Mammary epithelial cell (primary cell): ENCODE measurements at places on chromosomes 4 and X.

- no peak for DNase-seq
Measured at GRCh38 chrX:19795307-19795706, 92.1 kb downstream of the SH3KBP1 start.

- no peak for DNase-seq
Measured at GRCh38 chrX:71170660-71171059, 26.0 kb downstream of the NLGN3 start.

- no peak for DNase-seq
Measured at GRCh38 chrX:106670631-106671030, 55.9 kb upstream of the RNF128 start.

DNA sequence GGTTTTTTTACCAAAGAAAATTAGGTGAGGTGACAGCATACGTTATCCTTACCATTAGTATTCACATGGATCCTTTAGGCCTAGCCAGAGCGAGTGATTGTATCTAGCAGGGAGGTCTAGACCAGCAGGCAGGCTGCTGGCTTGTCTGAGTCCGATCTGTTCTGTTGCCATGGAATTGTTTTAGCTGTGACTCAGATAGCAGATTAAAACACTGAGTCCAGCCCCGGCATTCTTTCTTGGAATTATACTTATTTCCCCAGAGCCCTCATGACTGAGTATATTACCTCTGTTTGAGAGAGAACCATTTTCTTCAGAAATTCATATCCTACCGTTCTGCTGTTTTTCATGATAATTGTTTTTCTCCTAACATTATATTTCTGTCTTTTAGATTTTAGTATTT is 37.4 kb downstream of the OCRL start:
- peak; percentile 5 for DNase-seq

- no peak for DNase-seq
Measured at GRCh38 chr4:147916351-147916750, 184.5 kb downstream of the ARHGAP10 start.

- DNase-seq, result peak; percentile 71
Measured at GRCh38 chrX:65744965-65745364, 77.5 kb downstream of the MSN start.

- DNase-seq, result no peak
Measured at GRCh38 chr4:109078724-109079123, 223.7 kb downstream of the COL25A1 start.

DNA sequence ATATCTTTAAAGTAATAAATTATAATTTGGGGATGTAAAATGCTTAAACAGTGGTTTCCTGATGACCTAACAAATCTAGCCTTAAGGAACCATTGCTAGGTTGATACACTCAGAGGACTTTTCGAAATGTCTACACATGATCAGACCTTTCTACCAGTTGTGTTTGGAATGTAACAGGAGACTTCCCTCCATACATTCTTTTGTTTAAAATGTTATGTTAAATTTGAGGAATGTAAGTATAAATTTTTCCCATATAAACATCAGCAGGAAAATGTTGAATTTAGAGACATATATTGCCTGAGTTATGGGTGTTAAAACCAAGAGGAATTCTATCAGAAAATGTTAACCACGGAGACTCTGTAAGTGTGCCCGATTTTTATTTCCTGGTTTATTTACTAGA is 190.6 kb upstream of the SPRY1 start:
- no peak for DNase-seq

DNA sequence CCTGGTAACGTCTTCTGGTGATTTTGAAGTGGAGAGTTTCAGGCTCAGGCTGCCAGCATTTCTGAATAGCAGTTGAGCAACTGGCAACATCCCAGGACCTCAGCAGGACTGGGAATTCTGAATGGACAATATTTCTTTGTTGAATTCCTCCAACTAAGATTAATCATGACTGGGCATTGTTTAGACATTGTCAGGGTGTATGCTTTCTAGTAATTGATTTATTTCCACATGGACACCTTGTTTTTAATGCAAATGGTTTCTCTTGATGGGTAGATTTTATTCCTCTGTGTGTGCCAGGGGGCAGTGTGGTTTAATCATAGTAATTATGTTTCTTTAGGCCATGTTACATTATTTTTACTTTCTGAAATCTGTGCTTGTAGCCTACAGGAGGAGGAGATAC is 1004.7 kb upstream of the LCORL start:
- DNase-seq, result peak; percentile 14

- DNase-seq, result no peak
Measured at GRCh38 chr4:109301651-109302360, 652 bp downstream of the COL25A1 start.

- no peak for DNase-seq
Measured at GRCh38 chr4:74304095-74304625, 4.1 kb upstream of the EPGN start.

DNA sequence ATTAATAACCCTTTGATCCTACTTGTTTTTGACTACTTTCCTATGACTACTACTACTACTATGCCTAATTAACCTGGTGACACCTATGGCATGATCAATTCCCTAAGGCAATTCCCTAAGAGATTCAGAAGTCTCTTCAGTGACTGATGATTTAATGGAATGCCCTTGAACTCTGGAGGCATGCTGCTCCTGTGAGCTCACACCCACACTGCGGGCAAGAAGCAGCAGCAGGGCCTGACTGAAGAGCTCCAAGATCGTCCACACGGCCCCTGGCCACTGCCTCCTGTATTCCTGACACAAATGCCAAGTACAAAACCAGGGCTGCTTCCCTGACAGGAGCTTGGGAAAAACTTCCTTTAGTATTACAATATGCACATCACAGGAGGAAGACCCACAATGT is 74.2 kb upstream of the STS start:
- DNase-seq, result no peak

GRCh38 chr4:84583876-84584380 is 1.0 kb downstream of the CDS1 start:
- no peak for DNase-seq

DNA sequence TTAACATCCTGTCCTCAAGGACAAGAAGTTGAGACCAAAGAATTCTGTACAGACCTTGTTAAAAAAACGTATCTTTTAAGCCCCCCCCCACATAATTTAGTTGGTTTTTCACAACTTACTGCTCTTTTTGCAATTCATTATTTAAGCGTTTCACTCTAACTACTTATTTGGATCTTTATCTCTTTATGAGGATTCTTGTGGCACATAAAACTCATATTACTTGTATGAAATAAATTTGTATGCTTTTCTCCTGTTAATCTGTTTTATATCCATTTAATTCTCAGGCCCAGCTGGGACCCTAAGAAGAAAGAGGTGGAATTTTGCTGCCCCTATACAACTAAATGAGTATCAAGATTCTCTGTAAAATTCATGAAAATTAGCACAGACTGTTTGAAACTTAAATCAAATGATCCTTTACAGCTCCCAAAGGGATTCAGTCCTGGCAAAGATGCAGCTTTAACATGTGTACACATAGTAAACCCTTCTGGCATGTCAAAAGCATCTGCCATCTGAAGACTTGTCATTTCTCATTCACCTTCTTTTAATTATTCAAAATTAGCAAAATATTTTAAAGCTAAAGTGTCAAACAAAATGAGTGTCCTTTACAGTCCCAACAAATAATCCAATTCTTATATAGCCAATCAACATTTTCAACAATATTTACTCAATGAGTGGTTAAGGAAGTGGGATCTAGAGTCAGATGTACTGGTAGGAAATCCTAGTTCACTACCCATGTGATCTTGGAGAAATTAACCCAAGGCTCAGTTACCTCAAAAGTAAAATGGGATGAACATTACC is 17.7 kb downstream of the ARAP2 start:
- DNase-seq, result no peak
